ENCODE measurements at places on chromosomes 3 and 15. TPM values are rescaled to one million over a fixed set of nuclear protein-coding genes. Genes with fewer than 3 reads are reported as not detected.

AADACL2 gene
- not detected for total RNA-seq

CCDC54 gene
- total RNA-seq = not detected

SLC22A14 gene
- 0.24 TPM for total RNA-seq

LRIG1 gene
- total RNA-seq = 77.1 TPM

CYP8B1 gene
- not detected for total RNA-seq

OR4M2 gene
- total RNA-seq = not detected

PLSCR4 gene
- 14.2 TPM for total RNA-seq

MOBP gene
- 0.08 TPM for total RNA-seq

SLC28A1 gene
- total RNA-seq = 0.83 TPM

DNA sequence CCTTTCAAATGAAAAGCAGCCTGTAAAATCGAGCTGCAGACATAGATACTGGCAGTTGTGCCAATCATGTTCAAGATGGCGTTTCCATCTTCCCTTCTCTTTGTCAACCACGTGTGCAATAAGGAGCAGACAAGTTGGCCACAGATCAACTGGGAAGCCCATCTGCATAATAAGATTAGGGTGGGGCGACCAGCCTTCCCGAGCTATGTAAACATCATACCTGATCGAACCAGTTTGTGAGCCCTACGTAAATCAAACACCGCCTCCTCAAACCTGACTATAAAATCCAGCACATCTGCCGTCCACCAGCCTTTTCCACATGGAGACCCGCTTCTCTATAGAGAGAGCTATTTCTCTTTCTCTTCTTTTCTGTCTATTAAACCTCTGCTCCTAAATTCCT, 37.2 kb downstream of the TRIM42 start:
- DNase-seq = no peak

DNA sequence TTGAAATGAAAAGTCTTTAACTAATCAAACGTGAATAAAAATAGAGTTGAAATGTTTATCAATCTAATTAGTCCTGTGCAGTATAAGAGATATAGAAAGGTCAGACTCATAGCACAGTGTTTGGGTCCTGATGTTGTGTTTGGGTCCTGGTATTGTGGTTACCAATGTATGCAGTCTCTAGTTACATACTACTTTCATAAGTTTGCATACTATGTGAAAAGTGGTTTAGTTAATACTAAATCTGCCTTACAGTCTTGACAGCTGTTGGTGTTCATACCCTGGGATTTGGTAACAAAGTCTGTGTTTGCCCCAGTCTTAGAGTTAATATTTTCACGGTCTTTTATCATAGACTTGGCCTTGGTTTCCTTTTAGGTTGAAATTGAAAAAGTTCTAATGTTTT, 41.7 kb downstream of the KIF15 start:
- DNase-seq = no peak

- no peak for DNase-seq
These were observed 10.4 kb downstream of the SH2D7 start for GRCh38 chr15:78102741-78103140.

DNA sequence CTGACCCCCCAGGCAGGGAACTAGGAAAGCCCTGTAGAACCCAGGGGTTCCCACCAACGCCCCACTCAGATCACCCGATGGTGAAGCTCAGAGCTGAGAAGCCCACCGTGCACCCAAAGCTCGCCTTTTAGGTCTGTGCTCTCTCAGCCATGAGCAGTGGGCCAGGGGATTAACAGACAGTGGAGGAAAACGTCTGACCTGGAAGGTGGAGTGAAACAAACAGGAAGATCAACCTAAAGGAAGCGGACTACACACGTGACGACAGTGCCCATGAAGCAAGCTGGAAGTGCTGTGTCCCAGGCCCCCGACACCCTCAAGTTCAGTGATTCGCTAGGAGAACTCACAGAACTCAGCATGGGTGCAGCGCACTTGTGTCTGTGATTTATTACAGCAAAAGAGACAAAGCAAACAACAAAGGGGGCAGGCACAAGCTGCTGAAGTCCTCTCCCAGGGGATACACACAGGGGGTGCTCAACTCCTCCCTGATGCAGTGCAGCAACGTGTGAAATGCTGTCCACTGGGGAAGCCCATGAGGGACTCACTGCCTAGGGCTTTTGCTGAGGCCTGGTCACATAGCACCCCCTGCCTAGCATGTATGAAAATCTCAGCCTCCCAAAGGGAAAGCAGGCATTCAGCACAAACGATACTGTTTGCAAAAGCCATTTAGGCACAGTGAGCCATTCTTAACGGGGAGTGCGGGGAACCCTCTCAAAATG, 43.5 kb downstream of the CFAP92 start:
- DNase-seq = no peak

DNA sequence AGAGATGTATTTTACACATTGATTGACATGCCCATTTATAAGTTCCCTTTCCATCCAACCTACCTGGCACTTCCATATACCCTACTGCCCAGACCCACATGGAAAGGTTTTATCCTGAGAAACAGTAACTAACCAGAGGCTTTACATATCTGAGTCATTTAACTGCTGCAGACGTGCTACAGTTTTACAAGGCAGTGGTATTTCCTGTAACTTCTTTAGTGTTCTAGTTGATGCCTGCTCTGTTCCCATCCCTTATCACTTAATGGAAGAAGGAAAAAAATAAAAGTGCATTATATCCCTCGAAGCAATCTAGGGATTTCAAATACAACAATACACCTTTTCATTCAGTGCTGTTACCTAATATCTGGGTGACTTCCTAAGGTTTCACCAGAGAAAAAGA, 107.1 kb downstream of the TMCO5A start:
- no peak for DNase-seq

DNA sequence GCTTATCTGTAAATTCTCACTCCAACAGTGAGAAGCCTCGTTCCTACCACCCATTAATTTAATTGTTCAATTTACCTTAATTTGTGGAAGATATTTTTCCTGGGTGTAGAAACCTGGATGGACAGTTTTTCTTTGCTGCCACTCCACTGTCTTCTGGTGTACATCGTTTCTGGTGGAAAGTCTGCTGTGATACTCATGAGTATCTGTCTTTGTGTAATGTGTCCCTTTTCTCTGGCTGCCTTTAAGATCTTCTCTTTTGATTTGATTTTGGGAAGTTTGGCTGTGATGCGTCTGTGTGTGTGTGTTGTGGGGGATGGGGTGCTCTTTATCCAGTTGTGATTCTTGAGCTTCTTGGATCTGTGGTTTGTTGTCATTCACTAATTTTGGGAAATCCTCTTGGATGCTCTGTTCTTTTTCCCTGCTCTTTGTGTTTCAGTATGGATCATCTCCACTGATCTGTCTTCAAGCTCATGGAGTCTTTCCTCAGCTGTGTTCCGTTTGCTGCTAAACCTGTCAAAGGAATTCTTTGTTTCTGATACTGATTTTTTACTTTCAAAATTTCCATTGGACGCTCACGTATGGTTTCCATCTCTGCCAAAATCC, 42.2 kb upstream of the NR2C2 start:
- no peak for DNase-seq

DNA sequence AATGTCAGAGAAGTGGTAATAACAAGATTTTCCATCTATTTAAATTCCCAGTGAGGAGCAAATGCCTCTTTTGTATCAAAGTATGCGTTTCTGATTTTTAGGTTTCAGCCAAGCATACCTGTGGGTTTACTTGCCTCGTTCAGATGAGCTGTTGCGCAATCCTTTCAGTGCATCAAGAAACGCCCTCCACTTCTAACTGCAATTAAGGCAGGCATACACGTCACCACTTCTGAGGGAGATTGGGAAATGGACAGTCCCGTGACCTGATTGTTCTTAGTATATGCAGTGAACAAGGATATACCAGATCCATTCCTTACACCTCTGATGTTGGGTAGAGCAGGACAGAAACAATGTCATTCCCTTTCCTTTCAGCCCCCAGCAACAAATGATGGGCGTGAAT, 219.0 kb downstream of the ITPR1 start:
- no peak for DNase-seq

GRCh38 chr15:69391046-69391757, 22.9 kb upstream of the KIF23 start:
- DNase-seq = no peak

- no peak for DNase-seq
These were observed 8.2 kb upstream of the APEH start for GRCh38 chr3:49665822-49666519.

- no peak for DNase-seq
These were observed 4.9 kb upstream of the TBC1D5 start for GRCh38 chr3:17747174-17747889.

DNA sequence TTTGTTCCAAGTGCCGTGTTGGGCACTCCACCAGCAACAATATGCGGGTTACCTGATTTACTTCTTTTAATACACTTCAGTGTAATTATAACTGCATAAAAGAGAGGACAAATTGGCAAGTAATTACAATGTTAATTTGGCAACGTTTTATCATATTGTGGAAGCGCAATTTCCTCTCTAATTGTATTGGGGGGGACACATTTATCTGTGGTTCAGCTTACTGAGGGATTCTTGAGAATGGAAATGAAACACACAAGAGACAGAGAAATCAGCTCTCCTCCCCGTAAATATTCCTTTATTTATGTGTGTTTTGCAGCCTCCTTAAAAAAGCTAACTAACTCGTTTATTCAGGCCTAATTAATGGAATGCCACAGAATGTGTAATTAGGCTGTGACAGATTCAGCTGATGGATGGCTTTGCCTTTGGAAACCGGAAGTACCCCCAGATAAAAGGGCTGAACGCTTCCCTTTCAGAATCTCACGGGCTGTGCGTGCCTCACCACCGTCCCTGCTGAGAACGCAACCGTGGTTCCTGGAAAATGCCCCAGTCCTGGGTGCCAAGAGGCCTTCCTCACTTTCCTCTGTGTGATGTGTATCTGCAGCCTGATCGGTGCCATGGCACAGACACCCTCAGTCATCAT, 247.1 kb upstream of the ST8SIA2 start:
- DNase-seq = no peak

DNA sequence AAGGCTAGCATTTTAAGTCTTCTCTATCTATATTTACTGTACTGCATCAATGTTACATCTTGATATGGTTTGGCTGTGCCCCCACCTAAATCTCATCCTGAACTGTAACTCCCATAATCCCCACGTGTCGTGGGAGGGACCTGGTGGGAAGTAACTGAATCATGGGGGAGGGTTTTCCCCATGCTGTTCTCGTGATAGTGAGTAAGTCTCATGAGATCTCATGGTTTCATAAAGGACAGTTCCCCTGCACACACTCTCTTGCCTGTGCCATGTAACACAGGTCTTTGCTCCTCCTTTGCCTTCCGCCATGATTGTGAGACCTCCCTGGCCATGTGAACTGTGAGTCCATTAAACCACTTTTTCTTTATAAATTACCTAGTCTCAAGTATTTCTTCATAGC, 161.5 kb downstream of the TBC1D5 start:
- DNase-seq = no peak

GRCh38 chr3:101823525-101823924, 25.8 kb upstream of the NFKBIZ start:
- no peak for DNase-seq

GRCh38 chr3:141292356-141293058, 60.9 kb downstream of the PXYLP1 start:
- no peak for DNase-seq

DNA sequence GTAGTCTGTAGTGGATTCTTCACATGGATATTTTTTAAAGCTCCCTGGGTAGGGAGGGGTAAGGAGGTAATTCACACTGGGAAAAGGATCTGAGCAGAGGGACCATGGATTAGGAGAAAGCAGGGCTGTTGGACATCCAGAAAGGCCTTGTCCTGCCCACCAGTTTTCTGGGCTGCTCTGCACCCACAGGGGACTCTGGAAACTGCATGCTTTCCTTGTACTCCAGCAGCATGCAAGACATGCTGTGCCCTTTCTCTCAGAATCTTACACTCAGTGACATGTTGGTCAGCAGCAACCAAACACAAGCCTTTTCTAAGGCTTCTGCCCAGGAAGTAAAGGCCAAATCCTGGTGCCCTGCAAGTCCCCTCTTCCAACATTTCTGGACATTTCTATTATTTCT, 2.5 kb upstream of the FBN1 start:
- no peak for DNase-seq

- DNase-seq = no peak
These were observed 156.6 kb downstream of the FHIT start for GRCh38 chr3:61094608-61095007.

- no peak for DNase-seq
These were observed 661 bp upstream of the PARP14 start for GRCh38 chr3:122679882-122680474.
